Cortex of kidney (tissue), 1 donor: ENCODE measurements at places on chromosomes 13 and 19.

GRCh38 chr13:31538067-31539042 is 201.0 kb upstream of the RXFP2 start:
- no peak for DNase-seq

DNA sequence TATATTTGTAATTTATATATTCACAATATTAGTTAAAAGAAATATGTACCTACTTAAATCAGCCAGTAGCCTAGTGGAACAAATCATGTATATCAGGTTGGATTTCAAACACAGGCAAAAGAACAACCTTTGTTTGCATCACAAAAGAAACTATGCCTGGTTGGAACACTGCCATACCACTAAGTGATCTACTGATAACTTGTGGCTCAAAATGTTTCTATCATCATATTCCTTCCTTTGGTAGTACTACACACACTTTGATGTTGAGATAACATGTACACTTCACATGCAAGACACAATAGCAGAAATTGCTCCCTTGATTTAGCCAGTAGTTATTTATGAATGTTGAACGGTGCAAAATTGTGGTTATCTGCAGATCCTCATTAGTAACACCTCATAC is 146.0 kb upstream of the GPC6 start:
- no peak for DNase-seq

DNA sequence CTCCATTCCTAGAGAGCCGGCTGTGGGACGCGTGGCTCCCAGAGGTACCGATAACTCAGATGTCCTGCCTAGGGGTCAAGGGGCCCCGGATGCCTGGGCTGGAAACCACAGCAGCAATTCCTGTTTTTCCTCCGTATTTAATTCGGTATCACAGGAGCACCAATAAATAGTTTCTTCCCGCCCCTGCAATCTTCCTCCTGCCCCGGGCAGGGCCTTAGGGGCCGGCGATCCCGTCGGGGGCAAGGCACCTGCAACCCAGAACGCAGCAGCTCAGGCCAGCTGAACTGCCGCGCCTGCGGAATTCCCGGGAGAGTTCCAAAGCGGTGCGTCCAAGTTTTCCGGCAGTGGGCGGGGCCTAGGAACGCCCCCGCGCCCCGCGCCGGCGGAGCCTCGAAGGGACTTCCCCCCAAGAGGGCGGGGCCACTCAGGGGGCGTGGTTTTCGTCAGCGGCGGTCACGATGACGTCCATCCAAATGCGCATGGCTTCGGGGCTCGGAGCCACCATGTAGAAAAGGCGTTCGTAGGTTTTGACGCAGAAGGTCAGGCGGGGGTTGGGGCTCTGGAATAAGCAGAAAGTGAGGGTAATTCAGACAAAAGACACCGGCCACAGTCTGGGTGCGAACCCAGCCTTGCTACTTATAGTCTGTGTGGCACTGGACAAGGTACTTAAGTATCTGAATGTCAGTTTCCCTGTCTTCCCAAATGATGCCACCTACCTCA is 9.7 kb upstream of the LYPD3 start:
- peak; percentile 45 for DNase-seq

DNA sequence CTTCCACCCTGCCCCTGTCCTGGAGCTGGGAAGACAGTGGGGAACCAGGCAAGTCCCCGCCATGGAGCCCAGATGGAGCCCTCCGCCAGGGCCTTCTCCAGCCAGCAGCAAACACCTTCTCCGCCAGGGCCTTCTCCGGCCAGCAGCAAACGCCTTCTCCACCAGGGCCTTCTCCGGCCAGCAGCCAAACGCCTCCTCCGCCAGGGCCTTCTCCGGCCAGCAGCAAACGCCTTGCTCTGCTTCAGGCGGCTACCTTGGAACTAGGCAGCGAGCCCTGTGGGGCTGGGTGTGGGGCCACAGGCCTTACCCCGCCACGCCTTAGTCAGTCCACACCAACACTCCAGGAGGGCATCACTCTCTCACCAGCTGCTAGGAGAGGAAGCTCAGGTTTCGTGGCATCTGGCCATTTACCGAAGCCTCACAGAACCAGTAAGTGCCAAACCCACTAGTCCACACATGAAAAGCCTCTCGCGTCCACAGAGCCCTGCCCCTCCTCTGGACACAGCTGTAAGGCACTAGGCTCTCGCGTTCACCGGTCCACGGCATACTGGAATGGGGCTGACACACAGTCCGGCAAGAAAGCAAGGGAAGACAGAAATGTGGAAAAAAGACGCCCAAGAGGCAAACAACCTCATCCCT is 41.0 kb downstream of the MLLT1 start:
- DNase-seq: no peak

DNA sequence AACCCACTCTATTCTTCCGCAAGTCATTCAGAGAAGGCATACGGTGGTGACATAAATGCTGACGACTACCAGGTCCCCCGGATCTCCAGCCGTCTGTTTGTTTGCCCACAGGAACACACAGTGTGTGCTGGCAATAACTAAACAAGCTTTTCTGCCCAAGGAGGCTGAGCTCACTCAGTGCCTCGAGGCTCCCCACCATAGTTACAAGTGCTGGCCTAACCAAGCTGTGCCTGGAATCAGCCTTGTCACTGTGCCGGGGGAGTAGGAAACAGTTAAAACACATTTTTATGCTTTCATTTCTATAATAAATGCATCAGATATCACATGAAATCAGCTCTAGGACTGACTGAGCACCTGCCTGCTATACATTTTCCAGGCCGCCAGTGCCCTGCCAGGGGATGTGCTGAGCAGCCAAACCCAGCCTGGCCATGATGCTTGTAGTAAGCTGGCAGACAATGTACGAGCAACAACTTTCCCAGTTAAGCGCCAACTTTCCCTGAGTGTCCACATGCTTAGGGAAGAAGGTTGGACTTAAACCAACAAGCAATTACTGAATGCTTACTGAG is 28.1 kb downstream of the BRD4 start:
- no peak for DNase-seq

- no peak for DNase-seq
These were observed 1198.5 kb downstream of the EFNB2 start for GRCh38 chr13:105336706-105337576.

- DNase-seq: no peak
These were observed 4.8 kb downstream of the LSR start for GRCh38 chr19:35253316-35254286.

DNA sequence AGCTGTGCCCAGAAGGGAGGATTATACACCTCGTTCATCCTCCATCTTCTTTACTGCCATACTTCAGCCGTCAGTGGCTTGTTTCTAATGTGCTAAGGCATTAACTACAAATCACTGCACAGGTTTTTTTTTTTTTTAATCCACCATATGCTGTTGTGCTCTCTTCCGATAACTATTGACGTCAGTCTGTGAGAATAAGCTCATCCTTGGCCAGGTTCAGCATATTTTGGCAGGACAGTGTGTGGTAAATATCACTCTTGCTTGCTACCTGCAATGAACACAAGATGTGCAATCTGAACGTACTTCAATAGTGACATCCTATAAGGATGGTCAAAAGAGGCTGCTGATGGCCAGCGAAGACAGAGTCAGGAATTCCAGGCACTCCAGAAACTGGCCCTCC is 2030.7 kb upstream of the PCDH20 start:
- DNase-seq: no peak

DNA sequence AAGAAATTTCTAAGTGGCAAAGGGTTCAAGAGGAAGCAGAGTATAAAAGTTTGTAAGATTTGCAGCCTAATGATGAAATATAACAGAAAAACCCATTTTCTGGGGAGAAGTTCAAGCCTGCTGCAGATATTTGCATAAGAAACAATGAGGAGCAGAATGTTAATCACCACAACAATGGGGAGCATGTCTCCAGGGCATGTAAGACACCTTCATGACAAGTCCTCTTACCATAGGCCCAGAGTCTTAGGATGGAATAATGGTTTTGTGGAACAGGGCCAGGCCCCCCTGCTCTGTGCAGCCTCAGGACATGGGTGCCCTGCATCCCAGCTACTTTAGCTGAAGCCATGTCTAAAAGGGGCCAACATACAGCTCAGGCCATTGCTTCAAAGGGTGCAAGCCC is 809.0 kb upstream of the SLITRK5 start:
- no peak for DNase-seq

DNA sequence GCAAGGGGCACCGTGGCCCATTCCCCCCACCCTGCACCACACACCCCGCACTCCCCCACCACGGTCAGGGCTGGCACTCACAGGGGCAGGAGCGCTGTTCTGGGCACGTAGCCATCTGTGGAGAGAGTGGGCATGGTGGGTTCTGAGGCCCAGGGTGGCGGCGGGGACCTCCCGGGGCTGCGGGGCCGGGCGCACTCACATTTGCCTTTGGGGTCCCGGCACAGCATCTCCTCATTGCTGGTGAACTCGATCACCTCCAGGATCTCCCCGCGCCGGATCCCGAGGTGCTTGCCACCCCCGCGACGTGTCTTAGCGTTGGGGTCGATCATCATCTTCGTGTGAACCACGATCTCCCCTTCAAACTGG is 12.1 kb downstream of the PRAM1 start:
- no peak for DNase-seq

- no peak for DNase-seq
These were observed 155.5 kb downstream of the TNFSF13B start for GRCh38 chr13:108425056-108425455.

- DNase-seq: no peak
These were observed 4.2 kb downstream of the NALCN start for GRCh38 chr13:101412076-101412475.

- DNase-seq: no peak
These were observed 913.4 kb downstream of the SLITRK6 start for GRCh38 chr13:84885868-84886267.

DNA sequence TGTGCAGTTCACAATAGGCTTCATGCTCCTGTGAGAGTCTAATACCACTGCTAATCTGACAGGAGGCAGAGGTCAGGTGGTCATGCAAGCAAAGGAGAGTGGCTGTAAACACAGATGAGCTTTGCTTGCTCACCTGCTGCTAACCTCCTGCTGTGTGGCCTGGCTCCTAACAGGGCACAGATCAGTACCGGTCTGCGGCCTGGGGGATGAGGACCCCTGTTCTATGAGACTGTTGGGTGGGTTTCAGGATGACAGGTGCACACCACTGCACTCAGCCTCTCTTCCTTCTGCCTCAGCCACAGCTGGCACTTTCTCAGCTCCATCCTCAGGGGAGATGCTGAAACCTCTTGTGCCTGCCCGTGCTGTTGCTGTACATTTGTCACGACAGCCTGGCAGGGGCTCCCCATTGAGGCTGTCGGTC is 9.7 kb downstream of the CLEC4G start:
- no peak for DNase-seq

- DNase-seq: no peak
These were observed 15.5 kb downstream of the ZNF610 start for GRCh38 chr19:52351512-52351911.

GRCh38 chr19:50909240-50910070 is 1.7 kb downstream of the KLK4 start:
- no peak for DNase-seq

- no peak for DNase-seq
These were observed at the start of gene PVR for GRCh38 chr19:44643605-44644401. PVR (plus strand) TSS chr19:44643910; CDS start chr19:44644097, 187 bp downstream.

GRCh38 chr13:45178349-45179162 is 22.3 kb downstream of the KCTD4 start:
- DNase-seq: no peak

DNA sequence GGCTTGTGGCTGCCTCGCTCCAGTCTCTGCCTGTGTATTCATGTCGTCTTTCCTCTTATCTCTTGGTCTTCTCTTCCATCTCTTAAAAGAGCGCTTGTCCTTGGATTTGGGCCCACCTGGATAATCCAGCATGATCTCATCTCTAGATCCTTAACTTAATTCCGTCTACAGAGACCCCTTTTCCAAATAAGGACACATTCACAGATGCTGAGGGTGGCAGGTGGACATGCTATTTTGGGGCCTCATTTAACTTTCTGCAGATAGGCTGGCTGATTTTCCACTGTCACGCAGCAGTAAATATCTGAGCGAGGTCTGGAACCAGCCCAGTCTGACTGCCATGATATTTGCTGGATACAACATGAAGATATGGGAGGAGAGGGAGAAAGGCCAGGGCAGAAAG is 41.5 kb upstream of the TSHZ3 start:
- no peak for DNase-seq

GRCh38 chr19:48874303-48875135 is 2.3 kb downstream of the PPP1R15A start:
- DNase-seq: no peak

GRCh38 chr13:43545317-43545874 is 241.4 kb downstream of the ENOX1 start:
- no peak for DNase-seq

GRCh38 chr19:10353793-10354391 is 14.5 kb upstream of the ICAM3 start:
- no peak for DNase-seq

DNA sequence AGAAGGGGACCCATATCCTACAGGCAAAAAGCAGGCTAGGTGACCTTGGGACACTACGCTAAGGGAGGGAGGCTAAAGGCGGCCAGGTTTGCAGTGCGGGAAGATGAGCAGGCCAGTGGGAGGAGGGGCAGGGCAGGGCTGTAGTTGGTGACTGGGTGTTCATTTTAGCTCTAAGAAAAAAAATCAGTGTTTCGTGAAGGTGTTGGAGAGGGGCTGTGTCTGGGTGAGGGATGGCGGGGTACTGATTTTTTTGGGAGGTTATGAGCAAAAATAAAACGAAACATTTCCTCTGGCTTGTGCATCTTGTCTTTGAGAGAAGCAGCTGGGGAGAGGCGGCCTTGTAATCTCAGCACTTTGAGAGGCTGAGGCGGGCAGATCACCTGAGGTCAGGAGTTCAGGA is 4.3 kb upstream of the NUP62 start:
- no peak for DNase-seq

DNA sequence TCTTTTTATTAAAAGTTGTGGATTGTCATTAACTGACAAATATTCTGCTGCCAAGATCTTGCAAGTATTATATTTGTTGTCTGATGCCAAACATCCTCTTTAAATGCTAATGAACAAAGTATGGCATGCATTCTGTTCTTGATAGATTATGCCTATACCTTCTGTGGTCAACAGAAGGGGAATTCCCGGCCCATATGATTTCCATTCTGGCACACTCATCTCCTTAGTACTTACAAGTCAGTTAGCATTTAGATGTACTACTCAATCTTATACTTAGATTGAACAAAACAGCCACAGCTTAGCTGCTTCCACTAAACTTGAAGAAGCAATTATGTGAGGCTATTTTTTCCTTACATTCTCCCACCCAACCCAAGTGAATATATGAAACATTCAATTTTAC is 246.1 kb upstream of the DACH1 start:
- no peak for DNase-seq

DNA sequence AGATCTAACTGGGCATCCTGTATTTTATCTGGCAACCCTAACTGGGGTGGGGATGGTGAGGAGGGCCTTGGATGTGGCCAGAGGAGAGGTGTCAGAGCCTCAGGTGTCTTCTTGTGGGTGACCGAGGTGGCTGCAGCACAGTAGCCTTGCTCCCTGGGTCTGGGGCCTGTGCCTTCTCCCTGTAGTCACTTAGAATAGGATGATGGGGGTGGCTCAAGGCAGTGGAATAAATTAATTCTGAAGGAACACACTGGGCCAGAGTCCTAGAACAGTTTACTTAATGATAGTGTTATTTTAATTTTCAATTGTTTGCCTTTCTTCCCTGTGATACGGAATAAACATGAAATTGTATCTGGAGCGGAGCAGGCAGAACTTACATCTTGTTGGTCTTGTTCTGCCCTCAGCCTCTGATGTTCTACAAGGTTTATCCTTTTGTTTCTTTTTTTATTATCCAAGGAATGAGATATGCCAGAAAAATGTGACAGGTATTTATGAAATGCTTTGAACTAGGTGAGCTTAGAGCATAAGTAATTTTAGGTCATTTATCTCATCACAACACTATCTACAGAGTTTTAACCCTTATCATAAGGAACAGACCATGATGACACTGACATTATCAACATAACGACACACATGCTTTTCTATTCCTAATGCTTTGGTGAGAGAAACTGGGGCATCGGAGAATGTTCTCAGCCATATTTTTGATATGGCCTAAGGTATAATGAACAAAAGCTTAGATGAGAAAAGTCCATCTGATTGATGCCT is 51.4 kb downstream of the LRCH1 start:
- no peak for DNase-seq
